ENCODE measurements at places on chromosomes 1 and 21.

GRCh38 chr1:212973426-212973825 is 23.1 kb downstream of the VASH2 start:
- no peak for DNase-seq

- DNase-seq = no peak
These were observed 122.2 kb downstream of the ACTL8 start for GRCh38 chr1:17877316-17877715.

GRCh38 chr1:90340606-90341005 is 345.7 kb downstream of the ZNF326 start:
- no peak for DNase-seq

DNA sequence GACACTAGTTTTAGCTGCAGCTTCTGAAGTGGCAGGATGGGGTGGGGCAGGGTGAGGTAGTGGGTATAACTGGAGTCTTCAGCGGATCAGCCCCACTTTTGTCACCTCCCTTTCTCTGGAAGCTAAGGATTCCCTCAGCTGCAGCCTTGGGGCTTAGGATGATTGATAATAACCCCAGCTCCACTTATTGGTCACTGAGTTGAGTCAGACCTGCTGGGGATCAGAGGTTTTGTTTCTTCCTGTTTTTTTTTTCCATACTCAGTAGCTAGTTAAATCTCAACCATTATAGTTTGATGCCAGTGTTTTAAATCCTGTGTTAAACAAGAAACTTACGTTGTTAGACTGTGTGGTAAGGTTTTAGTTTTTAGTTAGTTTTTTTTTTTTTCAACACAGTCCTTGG is 57.2 kb downstream of the LAMC1 start:
- no peak for DNase-seq

DNA sequence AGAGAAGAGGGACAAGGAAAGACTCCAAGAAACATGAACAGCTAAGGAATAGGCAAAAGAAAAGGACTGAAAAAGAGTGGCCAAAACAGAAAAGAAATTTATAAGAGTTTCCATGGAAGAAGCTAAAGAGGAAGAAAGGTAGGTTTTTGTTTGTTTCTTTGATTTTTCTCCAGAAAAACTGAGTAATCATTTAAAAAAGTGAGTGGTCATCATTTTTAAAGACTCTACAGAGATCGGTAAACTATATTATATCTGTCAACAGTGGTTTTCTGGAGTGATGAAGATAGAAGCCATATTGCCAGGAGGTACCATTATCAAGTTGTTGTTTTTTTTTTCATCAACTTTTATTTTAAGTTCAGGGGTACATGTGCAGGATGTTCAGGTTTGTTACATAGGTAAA is 202.4 kb downstream of the DNAH14 start:
- DNase-seq = no peak

- DNase-seq = no peak
These were observed 1.2 kb upstream of the XPR1 start for GRCh38 chr1:180630408-180631193.

- no peak for DNase-seq
These were observed 811.4 kb downstream of the USP25 start for GRCh38 chr21:16540966-16541727.

- peak; percentile 89 for DNase-seq
These were observed 3.7 kb downstream of the FASLG start for GRCh38 chr1:172662464-172663109.

DNA sequence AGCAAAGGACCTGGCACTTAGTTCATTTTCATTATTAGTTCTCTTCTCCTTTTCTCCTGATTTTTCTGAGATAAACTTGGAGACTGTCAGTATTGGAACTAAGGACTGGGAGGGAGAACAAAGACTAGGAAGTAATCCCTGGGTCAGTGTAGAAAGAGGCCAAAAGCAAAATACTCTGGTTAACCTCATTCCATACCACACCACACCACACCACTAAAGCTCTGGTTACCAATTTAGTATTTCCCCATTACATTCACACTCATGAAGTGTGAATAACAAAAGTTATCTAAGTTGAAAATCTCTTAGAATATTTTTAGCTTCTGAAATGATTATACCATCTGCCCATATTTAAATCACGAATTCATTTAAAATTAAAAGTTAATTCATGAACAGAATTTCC is 68.9 kb upstream of the DMRTA2 start:
- DNase-seq = no peak

GRCh38 chr1:109498161-109498801 is 4.4 kb downstream of the CYB561D1 start:
- DNase-seq = no peak

- DNase-seq = no peak
These were observed 70.5 kb upstream of the COL24A1 start for GRCh38 chr1:86227026-86227425.

GRCh38 chr1:89644119-89644814 is 11.3 kb downstream of the LRRC8C start:
- DNase-seq = no peak

DNA sequence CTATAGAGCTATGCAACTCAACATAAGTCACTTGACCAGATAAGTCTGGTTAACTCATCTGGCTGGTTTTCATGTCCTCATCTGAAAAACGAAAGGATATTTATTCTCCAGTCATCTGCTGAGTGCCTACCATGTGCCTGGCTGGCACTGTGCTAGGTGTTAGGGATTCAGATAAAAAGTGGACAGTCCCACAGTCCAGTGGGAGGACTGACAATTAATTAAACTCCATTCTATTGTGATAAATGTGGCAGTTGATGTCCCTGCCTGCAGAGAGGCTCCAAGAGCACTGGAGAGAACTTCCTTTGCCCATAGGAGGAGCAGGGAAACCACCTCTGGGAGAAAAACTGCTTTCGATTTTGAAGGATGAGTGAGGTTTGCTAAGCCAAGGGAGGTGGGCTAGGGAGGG is 5.4 kb downstream of the NUAK2 start:
- no peak for DNase-seq

DNA sequence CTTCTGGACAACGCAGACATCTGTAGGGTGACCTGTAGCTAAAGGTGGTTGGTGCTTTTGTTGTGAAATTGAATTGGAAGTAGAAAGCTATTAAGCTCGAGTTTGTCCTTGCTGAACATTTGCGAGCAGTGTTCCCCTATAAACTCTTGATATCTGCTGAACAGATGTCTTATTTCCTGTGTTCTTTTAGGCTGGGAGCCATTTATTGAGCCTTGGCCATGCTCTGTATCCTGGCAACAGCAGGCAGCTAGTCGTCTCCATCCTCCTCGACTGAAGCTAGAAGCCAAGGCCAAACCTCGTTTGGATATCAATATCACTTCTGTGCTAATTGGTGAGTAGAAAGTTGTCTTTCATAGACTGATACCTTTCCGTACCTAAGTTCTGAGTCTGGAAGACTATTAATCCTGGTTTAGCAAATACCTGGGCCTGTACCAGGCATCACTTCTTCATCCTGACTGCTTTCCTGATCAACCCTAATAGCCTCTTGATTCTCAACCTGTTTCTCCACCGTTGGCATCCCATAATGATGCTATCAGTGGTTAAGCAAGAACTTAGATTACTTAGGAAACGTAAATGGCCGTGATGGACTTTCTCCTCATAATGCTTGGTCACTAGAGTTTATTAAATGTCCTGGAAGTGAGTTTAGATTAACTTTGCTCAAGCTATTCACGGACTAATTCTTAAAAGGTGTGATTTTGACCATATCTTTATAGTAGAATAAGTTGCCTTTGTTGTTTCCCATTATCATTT is 103.4 kb downstream of the VPS13D start:
- no peak for DNase-seq

- DNase-seq = no peak
These were observed 640 bp upstream of the CYP2J2 start for GRCh38 chr1:59927213-59927612.

DNA sequence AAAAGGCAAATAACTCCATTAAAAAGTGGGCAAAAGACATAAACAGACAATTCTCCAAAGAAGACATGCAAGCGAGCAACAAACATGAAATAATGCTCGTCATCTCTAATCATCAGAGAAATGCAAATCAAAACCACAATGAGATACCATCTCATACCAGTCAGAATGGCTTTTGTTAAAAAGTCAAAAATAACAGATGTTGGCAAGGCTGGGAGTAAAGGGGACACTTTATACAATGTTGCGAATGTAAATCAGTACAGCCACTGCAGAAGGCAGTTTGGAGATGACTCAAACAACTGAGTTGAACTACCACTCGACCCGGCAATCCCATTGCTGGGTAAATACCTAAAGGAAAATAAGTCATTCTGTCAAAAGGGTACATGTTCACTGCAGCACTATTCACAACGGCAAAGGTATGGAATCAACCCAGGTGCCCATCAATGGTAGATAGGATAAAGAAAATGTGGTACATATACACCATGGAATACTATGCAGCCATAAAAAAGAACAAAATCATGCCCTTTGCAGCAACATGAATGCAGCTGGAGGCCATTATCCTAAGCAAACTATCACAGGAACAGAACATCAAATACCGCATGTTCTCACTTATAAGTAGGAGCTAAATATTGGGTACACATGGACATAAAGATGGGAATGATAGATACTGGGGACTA is 25.9 kb downstream of the TSPAN2 start:
- DNase-seq = no peak

GRCh38 chr1:185317886-185318310 is 855 bp upstream of the IVNS1ABP start:
- peak; percentile 58 for DNase-seq

All from stimulated activated CD4-positive, alpha-beta T cell treated with anti-CD3 and anti-CD28 coated beads, Interleukin-12 subunit alpha, Interleukin-12 subunit beta, amount 100 ng/mL, for 48 hours (primary cell).